ENCODE measurements at places on chromosomes 12 and 14. TPM values are rescaled to one million over a fixed set of nuclear protein-coding genes. Genes with fewer than 3 reads are reported as not detected.

- DNase-seq, result peak; percentile 55
These were observed 29.6 kb downstream of the PRDM4 start for GRCh38 chr12:107731366-107731765.

DNA sequence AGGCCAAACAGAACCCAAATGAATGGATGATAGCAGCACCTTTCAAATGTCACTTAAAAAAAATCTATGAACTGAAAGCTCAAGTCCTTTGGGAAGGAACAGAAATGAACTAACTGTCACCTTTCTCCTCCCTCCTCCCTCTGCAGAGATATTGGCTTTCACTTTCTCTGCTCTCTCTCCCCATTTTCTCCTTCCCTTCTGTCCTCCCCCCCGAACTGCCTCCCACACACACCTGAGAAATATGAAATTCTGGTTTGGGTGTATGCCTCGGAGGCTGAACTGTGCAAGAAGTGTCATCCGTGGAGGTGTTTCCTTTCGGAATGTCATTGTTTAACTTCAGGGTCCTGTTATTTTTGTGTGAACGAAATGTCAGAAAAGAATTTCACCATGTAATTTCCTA lies 87.8 kb downstream of the NEDD1 start:
- DNase-seq, result no peak

- no peak for DNase-seq
These were observed 50.7 kb upstream of the WSCD2 start for GRCh38 chr12:108078428-108078827.

DNA sequence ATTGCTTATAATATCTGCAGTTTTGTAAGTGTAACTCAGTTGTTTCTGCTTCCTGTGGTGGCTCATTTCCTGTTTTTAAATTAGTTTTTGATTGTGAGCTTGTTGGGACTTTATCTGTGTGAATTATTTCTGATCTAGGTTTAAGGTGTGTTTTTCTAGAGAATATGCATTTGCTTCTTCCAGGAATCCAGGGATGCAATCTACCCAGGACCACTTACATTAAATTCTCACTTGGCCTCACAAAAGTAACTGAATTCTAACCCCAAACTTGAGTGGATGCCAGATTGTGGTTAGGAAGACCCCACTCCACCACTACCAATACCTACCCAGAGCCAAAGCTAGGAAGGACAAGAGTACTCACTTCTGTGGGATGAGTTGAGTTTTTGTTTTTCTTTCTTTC lies 11.9 kb downstream of the STYX start:
- no peak for DNase-seq

- no peak for DNase-seq
These were observed 3.1 kb downstream of the DHRS2 start for GRCh38 chr14:23639048-23639890.

GRCh38 chr12:22333186-22333712 lies 1.3 kb downstream of the ST8SIA1 start:
- DNase-seq, result no peak

- no peak for DNase-seq
These were observed 242.1 kb downstream of the CACNA1C start for GRCh38 chr12:2294651-2295475.

The TSHR gene
- not detected for total RNA-seq

The GLIPR1L2 gene
- 0.26 TPM for total RNA-seq

The LMNTD1 gene
- total RNA-seq, result not detected

The KRT73 gene
- total RNA-seq, result not detected
